ENCODE measurements at places on chromosomes 11 and 22.
A peak's percentile ranks its signal among the peaks of the same experiment; 100 is the strongest.

DNA sequence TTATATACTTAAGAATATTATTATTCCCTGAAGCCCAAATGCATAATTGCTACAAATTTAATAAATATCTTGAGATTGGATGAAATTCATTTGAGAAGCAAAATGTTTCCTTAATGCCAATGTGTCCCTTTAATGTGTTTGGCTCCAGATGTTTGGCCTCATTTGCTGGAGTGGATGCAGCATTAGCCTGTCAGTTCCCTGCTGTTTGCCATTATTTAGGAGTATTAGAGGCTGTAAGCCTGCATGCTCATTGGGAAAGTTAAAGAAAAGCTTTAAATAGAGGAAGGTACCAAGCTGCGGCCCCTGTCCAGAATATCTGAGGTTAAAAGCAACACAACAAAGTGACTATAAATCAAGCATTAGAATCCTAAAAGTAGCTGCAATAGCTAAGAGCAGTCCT lies 54.8 kb upstream of the PITPNB start:
- DNase-seq: no peak

DNA sequence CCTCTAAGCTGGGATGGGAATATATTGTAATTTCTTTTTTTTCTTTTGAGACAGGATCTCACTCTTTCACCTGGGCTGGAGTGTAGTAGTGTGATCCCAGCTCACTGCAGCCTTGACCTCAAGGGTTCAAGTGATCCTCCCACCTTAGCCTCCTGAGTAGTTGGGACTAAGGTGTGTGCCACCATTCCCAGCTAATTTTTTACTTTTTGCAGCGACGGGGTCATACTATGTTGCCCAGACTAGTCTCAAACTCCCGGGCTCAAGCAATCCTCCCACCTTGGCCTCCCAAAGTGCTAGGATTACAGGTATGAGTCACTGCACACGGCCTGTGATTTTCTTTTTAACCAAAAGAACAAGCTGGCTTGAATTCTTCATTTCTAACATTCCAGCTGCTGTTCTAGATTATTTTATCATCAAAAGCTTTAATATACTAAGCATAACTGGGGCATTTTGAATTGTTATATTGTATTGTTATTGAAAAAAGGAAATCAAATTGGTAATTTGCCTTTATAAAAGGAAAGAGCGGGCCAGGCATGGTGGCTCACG lies 26.8 kb upstream of the PPP2R1B start:
- DNase-seq: no peak

DNA sequence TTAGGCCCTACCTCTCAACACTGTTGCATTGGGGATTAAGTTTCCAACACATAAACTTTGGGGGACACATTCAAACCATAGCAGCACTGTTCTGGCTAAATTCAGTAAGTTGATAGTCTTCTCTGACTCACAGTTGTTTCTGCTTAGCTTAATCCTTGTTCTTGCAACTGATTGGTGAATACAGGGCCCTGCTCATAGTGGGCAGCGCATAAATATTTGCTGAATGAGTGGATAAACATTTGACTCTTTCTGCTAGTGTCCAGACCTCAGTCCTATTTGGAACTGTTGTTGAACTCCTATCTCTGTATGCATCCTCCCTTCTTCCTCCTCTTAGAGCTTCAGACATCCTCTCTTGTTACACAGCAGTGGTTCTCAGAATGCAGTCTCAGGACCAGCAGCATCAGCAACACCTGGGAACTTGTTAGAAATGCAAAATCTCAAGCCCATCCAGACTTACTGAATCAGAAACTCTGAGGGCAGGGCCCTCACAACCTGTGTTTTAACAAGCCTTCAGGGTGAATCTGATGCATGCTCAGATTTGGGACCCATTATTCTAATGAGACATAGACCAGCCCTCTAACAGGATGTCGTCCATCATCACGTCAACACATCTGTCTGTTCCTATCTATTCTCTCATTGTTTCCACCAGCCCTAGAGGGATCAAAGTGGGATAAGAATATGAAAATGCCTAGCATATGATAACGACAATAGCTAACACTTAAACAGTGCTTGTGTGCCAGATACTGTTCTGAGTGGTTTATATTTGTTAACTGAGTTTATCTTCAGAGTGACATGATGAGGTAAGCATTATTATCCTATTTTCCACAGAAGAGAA lies 22.3 kb downstream of the SPON1 start:
- no peak for DNase-seq

GRCh38 chr11:21476588-21476987 lies 716.3 kb upstream of the ANO5 start:
- no peak for DNase-seq

DNA sequence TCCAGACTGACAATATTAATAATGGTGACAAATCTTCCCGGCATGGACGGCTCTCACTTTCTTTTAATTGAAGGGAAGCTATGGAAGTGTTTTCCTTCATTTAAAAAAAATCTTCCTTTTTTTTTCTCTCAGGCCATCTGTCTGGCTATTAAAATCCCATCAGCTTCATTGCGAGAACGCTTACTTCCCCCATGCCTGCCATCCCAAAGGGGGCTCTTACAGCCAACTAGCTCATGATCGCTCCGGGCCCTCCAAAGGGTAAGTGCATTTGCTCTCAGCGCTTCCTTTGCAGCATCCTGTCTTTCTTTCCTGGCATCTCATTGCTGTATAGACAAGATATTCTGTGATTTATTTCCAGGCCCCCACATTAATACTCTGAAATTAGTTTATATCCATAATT lies 20.7 kb downstream of the CACNG2 start:
- DNase-seq: no peak

DNA sequence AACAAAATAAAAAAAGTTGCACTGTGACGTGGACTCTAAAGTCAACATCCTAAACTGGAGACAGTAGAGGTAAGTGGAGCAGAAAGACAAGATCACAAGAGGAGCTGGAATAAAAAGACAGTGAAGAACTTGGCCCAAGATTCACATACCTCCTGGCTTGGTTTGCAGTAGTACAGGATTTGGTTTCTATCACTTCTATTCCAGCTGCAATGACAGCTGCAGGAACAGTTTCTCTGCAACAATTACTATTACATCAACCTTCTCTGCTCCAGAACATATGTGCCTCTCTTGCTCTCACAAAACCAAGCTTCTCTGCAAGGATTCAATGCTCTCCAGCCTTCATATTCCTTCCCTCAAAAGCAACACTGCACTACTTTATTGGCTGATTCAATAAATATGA lies 7.8 kb upstream of the KDM2A start:
- DNase-seq: no peak

- no peak for DNase-seq
Measured at GRCh38 chr11:85903811-85904210, 48.6 kb downstream of the CCDC83 start.

DNA sequence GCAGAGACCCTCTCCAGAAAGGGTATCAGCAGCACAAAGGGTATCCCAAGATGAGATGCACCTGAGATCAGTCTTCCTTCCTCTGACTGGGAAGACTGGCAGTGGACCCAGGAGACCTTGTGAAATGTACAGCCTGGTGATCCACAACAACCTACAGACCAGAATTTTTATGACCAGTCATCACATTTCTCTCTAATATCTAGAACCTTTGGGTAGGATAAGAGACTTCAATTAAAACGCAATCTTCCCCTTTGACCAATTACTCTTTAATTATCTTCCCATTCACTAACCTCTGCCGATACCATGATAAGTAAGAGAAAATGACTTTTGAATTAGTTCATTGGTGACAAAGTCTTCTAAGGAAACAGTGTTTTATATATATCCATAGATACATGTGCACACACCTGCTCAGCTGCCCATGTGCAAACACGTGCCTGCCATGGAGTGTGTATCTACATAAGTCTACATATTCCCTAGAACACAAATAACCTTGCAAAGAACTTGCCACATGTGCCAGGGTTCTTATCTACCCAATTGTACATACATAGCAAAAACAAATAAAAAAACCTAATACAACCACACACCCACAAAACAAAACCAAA lies 44.2 kb upstream of the SLC5A1 start:
- no peak for DNase-seq

DNA sequence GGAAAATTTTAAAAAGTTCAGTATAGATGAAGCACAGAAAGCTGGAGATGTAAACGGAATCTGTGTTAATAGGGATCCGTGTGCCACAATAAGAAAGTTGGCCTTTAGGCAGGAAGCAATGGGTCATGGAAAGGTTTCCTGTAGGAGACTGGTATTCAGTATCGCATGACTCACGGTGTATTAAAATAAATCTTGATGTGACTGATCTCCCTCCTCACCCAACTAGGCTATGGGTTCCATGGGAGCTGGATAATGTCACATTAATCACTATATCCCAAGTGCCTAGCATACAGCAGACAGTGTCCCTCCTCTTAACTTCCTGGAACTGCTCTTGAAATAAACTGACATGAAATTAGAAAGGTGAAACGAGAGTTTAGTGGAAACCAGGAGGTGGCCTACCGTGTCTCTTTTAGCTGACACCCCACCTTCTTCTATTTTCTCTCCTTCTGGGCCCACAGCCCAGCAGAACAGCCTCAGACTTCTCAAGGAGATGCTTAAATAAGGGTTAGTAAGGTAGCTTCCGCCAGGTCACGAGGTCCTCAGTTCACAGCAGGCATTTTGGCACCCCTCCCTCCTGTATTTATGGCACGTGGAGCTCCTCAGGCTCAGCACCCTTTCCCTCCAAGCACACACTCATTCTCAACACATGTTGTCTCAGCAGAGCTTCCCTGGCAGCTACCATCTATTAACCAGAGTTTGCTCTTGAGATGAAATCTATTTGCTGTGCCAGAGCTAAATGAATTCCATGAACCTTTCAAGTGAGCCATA lies 118.8 kb downstream of the NXPE2 start:
- DNase-seq: no peak

- DNase-seq: peak; percentile 45
Measured at GRCh38 chr11:1053121-1053901, 16.8 kb upstream of the MUC6 start.

- DNase-seq: no peak
Measured at GRCh38 chr11:64814712-64815187, 4.4 kb upstream of the MEN1 start.
